Type B pancreatic cell (in vitro differentiated cells): ENCODE measurements at places on chromosomes 3 and 15. TPM values are rescaled to one million over a fixed set of nuclear protein-coding genes. Genes with fewer than 3 reads are reported as not detected.

GRCh38 chr15:32959077-32959476, 235.4 kb downstream of the FMN1 start:
- DNase-seq: no peak

- no peak for DNase-seq
Measured at GRCh38 chr3:142225885-142226215, 465 bp upstream of the GK5 start.

GRCh38 chr3:99128725-99129505, 227.4 kb upstream of the DCBLD2 start:
- no peak for DNase-seq

- DNase-seq: no peak
Measured at GRCh38 chr3:47517937-47518336, 4.4 kb upstream of the ELP6 start.

- no peak for DNase-seq
Measured at GRCh38 chr15:57476533-57476975, 100.2 kb downstream of the CGNL1 start.

- no peak for DNase-seq
Measured at GRCh38 chr15:99966815-99967214, 233.6 kb upstream of the LYSMD4 start.

GRCh38 chr3:13087320-13087990, 14.2 kb upstream of the IQSEC1 start:
- DNase-seq: no peak

DNA sequence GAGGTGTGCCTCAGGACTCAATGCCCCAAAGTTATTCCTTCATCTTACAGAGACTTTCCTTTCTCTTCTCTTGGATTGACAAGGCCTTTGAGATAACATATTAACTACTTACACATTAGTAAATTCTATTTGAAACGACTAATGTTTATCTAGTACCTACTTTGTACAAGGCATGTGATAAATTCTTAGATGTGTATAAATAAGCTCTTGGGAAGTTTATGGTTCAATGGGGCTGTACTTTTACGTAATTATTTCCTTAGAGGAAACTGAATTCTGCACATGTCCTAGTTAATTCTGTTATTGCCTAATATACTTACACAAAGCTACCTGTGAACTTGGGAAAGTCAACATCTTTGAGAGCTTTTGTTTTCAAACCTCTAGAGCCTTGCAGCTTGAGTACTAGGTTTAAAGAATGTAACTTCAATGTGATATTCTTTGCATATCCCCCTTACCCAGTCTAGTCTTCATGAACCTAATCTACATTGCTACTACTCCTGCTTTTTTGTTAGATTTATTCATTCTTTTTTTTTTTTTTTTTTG, 58.5 kb upstream of the RAP2B start:
- DNase-seq: no peak

DNA sequence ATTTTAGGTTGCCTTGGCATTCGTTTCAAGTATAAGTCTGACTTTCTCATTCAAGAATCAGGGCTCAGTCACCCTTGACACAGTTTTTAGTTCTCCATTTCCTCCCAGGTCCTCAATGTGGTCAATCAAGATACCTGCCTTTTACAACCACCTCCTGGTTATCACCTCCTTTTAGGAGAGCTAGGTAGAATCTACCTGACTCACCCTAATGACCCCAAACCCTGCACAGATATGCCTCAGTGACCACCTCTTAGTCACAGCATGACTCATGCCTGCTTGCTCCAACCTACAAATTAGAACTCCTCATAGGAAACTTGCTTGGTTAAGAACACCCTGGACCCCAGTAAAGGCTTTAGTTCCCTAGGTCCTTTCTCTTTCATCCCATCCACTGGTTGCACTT, 22.5 kb downstream of the DMXL2 start:
- DNase-seq: no peak

DNA sequence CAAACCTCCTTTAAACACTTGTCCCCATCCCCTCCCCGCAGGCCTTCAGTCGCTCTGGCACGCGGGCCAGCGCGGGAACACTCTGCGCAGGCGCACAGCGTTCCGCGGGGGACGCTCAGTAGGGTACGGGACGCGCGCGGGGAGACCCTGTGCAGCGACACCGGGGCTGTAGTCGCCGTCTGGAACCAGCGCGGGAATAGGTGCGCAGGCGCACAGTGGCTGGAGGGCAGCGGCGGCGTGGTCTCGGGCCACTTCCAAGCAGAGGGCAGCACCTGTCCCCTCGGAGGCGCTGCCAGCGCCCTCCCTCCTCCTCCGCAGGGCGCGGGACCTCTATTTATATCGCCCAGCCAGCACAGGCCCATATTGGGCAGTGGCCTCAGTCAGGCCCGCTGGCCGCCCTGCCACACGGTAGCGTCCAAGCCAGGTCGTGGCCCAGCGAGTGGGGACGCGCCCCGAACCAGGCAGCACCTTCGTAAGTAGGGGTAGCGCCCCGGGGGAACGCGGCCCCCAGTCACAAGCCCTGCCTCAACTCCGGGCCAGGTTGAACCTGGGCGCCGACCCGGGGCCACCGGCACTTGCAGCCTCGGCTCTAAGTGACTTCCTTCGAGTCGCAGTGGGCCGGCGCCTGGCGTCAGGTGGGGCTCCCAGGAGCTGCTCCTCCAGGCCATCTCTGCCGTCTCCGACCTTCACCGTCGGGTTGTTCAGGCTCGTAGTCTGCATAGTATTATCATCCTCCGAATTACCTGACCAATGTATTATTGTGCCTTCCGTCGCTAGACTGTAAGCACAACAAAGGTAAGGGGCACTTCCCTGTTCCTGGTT, at the start of gene KBTBD12:
TSS of gene KBTBD12 (plus strand) at position 118 of the 822 bp plus-strand sequence. CDS start 7,830 bp downstream, outside the sequence.
- DNase-seq: no peak

DNA sequence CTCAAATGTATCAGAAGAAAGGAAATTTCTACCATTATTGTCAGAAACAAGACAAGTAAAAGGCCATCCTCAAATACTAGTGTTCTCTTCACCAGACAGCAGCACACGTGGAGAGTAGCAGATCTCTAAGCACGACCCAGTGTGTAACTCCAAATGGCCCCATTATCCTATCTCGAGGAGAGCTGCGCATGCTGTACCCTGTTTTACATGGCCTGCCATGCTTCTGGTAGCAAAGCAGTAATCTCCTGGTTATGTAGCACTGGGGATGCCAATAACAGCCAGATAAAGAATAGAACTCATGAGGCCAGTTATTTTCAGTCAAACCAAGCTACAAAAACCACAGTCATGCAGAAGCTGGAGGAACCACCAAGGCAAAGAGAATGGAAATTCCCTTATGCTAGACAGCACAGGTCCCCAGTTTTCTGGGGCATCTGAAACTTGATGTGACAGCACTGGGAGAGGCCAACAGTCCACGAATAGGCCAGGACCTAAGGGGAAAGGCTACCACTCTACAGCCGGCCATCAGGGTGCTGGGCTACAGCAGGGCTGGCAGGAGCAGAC, 73.0 kb downstream of the LIPC start:
- DNase-seq: no peak

- DNase-seq: no peak
Measured at GRCh38 chr15:63010386-63010785, 32.2 kb upstream of the TPM1 start.

DNA sequence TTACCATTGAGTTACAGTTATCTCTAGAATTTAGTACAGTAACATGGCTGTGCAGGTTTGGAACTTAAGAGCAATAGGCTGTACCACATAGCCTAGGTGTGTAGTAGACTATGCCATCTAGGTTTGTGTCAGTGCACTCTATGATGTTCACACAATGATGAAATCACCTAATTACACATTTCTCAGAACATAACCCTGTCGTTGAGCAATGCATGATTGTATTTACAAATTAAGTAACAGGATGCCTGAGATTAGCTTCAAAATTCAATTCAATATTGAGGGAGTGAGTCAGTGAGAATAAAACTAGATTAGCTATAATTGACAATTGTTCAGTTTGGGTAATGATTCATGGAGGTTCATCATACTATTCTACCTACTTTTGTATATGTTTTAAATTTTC, 633.8 kb downstream of the IGSF11 start:
- no peak for DNase-seq

- DNase-seq: no peak
Measured at GRCh38 chr3:143222505-143222904, 102.9 kb downstream of the CHST2 start.

DNA sequence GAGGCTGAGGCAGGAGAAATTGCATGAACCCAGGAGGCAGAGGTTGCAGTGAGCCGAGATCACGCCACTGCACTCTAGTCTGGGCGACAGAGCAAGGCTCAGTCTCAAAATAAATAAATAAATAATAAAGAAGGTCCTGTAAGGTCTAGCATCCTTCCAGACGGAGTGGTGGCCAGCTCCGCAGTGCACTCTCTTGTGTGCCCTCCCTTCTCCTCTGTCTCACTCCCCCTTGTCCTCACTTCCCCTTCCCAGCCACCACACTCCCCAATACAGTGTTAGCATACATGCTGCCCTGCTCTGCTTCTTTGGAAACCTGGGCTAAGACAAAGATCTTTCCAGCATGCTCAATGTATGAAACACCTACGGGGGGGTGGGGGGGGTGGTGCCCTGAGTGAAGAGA, 3.4 kb upstream of the CLN6 start:
- DNase-seq: peak; percentile 31

- no peak for DNase-seq
Measured at GRCh38 chr3:76405196-76405595, 619.8 kb upstream of the ZNF717 start.

- DNase-seq: no peak
Measured at GRCh38 chr3:87084868-87085267, 93.9 kb upstream of the VGLL3 start.

GRCh38 chr3:129608087-129608935, 1.8 kb upstream of the PLXND1 start:
- no peak for DNase-seq

DNA sequence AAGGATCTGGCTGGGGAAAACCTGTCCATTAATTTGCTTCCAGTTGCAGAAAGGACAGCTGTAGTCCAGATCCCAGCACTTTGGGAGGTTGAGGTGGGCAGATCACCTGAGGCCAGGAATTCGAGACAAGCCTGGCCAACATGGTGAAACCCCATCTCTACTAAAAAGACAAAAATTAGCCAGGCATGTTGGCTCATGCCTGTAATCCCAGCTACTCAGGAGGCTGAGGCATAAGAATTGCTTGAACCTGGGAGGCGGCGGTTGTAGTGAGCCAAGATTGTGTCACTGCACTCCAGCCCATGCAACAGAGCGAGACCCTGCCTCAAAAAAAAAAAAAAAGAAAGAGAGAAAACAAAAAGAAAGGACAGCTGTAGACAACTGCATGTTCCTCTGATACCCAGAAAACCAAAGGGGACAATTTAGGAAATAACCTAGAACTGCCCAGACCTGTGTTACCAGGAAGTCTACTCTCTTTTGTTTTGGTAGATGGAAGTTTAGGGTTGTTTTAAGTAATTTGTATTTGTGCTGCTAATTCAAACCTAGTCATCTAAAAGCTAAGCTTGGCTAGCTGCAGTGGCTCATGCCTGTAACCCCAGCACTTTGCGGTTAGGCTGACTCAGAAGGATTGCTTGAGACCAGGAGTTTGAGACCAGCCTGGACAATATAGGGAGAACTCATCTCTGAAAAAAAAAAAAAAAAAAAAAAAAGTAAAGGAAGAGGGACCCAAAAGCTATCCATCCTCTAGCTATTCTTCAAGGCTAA, 22.7 kb downstream of the EXD1 start:
- DNase-seq: no peak

GRCh38 chr15:35926007-35926380, 380.0 kb upstream of the DPH6 start:
- no peak for DNase-seq

GRCh38 chr15:57694279-57694678, 12.2 kb upstream of the POLR2M start:
- no peak for DNase-seq

DNA sequence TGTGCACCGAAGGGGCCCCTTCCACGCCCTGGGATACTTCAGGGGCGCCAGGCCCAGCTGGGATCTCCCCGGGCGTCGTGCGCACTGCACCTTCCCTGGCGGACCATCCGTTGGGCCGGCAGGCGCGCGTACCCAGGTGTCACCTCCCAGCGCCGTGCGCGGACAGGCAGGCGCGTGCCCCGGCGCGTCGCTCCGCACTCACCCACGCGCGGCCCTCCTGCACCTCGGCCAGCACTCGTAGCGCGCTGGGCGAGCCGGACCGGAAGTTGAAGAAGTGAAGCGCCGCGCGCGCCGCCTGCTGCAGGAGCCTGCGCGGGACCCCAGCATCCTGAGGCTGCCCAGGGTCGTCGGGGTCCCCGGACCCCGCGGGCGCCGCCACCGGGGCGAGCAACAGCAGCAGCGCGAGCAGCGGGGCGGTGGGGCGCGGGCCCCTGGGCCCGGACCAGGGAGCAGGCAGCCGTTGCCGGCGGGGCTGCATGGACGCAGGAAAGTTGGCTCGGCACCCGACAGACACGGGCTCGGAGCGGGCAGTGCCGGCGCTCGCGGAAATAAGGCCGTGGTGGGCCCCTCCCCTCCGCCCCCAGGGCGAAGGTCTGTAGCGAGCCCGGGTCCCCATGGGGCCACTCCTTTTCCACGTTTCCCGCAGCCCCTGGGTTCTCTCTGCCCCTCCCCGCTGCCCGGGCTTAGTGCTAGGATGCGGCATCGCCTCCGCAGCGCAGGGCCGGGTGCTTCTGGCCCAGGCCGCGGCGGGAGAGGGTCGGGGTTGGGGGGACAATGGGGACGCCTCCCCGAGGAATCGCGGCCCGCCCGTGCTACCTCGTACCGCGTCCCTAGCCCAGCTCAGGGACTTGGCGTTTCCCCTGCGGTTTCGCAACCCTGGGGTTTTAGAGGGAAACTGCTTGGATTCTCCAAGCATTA, at the start of gene RARRES1:
TSS of gene RARRES1 (minus strand) at position 520 of the 918 bp plus-strand sequence. CDS start at position 478, 42 bp downstream.
- peak; percentile 79 for DNase-seq

GRCh38 chr3:127374086-127375010, 86.5 kb upstream of the PRR20G start:
- no peak for DNase-seq

DNA sequence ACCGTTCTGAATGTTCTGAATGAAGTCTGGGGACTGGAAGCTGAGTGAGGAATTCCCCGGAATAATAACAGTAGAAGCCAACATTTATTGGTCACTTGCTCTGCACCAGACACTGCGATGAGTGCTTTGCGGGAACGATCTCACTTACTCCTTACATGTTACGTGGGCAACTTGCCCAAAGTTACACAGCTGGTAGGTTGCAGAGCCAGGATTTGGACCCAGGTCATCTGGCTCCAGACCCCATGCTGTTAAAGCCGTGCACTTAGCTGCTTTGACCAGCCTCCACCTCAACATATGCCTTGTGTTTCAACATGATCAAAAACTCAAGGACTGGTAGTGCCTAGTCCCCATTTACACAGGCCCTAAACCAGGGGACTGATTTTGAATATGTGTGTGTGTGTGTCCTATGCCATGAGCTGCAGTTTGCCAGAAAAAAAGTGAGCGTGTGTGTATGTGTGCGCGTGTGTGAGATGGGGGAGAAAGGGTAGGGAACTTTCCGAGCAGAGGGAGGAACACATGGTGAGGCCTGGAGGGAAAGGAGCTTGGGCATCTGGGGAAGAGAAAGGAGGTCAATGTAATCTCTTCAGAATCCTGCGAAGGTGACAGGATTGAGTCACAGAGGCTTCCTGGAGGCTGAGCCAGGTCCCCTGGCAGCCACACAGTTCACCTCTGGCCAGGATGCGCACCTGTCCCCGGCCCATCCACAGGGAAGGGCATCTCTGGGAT, 28.9 kb downstream of the LINGO1 start:
- no peak for DNase-seq

GRCh38 chr15:95464509-95464908, 866.0 kb upstream of the NR2F2 start:
- no peak for DNase-seq

Gene ASB14
- not detected in 2 replicates for total RNA-seq

Gene MEIS2
- total RNA-seq: 152 and 211 TPM in 2 replicates

Gene ZXDC
- 29.0 and 30.0 TPM in 2 replicates for total RNA-seq

Gene CDHR4
- total RNA-seq: 0.29 TPM in 1 of 2 replicates, not detected in the other

Gene KCNMB3
- total RNA-seq: 2.0 and 2.4 TPM in 2 replicates

Gene ARNT2
- total RNA-seq: 14.3 and 22.4 TPM in 2 replicates

Gene GOLGA6D
- total RNA-seq: 0.19 TPM in 1 of 2 replicates, not detected in the other

Gene GXYLT2
- 6.3 and 25.8 TPM in 2 replicates for total RNA-seq

Gene SAXO2
- 2.4 and 5.8 TPM in 2 replicates for total RNA-seq
